SW 1271 (cell line): ENCODE measurements at places on chromosomes 1 and 21.

- no peak for DNase-seq
These were observed 66.1 kb downstream of the PLXNA2 start for GRCh38 chr1:208178091-208178529.

GRCh38 chr21:16047904-16048303 lies 318.1 kb downstream of the USP25 start:
- DNase-seq = no peak

GRCh38 chr1:179955731-179956130 lies 1.1 kb downstream of the CEP350 start:
- DNase-seq = no peak

DNA sequence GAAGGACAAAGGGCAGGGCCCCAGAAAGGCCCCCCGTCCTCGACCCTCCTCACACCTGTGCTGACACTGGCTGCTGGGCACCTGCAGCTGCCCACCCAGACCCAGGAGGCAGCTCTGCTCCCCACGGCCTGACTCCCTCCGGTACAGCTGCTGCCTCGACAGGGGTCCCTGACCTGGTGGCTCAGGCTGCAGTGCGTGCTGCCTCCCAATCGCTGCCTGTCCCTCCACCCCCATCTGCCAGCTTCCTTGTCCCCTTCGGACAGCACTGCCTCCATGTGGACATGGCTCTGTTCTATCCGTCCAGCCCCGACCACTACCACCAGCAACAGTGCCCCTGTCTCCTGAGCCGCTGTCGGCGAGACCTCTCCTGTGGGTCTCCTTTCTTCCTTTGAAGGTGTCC lies 4.1 kb downstream of the NOC2L start:
- no peak for DNase-seq

DNA sequence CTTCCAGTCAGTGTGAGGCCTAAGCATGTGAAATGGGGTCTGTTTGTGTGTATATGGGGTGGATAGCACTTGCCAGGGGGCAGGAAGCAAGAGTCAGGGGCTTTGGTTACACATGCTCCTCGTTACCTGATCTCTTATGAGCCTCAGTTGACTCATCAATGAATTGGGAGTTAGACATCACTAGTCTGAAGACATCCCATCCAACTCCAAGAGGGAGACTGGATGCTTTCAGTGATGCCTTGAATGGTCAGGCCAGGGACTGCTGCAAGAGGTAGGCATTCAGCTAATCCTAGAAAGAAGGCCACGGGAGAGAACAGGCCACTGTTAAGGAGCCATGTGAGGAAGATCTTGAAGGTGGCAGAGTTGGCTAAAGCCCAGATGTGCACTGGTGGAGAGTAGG lies 6.3 kb downstream of the RAB25 start:
- no peak for DNase-seq

GRCh38 chr1:55337801-55338447 lies 122.8 kb upstream of the USP24 start:
- no peak for DNase-seq

- no peak for DNase-seq
These were observed 22.3 kb upstream of the PEX19 start for GRCh38 chr1:160307118-160307791.

GRCh38 chr1:143698016-143698415 lies 273.8 kb downstream of the FAM72C start:
- DNase-seq = no peak

- no peak for DNase-seq
These were observed 14.6 kb upstream of the PKP1 start for GRCh38 chr1:201268604-201269151.

DNA sequence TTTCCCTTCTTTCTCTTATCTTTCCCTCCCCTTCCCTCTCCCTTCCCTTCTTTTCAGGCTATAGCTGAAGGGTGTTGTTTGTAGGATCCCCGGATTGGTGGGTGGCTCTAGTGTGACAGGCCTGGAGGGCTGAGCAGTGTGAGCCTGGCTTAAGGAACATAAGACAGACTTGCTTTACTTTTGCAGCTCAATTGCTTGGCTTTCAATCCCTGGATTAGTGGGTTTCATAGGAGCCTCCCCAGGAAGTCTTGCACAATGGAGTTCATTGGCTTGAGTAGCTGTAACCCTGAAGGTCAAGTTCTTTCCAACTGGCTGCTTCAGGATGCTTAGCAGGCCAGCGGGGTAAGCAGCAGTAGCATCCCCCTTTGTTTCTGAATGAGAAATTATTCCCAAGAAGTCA lies 126.7 kb downstream of the CAMTA1 start:
- no peak for DNase-seq

DNA sequence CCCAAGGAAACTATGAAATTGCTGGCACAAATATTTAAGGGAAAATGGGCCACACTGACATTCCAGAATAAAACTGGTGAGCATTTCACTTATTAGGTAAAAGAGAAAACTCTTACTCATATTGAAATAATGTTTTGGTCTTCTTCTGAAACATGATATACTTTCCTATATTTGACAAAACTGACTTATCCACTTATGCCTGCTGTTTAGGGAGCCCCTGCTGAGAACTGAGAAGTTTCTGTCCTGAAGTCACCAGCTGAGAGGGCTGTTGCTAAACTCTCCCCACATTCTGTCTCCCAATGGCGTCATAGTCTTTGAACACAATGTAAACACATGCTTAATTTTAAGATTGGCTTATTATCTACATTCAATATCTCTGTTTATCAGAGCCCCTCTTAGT lies 46.8 kb upstream of the ZC3H11B start:
- no peak for DNase-seq

GRCh38 chr1:20074725-20075171 lies 4.8 kb downstream of the PLA2G5 start:
- DNase-seq = no peak
